Mammary epithelial cell (primary cell): ENCODE measurements at places on chromosomes 11 and 22. TPM values are rescaled to one million over a fixed set of nuclear protein-coding genes. Genes with fewer than 3 reads are reported as not detected.

The FREY1 gene
- total RNA-seq, result 2.7 TPM

The LRRC10B gene
- total RNA-seq, result not detected in 2 replicates

The SLC6A5 gene
- total RNA-seq, result not detected in 2 replicates

The APOA4 gene
- not detected in 2 replicates for total RNA-seq

The WT1 gene
- not detected in 2 replicates for total RNA-seq

The ELFN2 gene
- under 0.01 TPM for total RNA-seq

The WNT7B gene
- total RNA-seq, result 0.50 TPM

The MUC2 gene
- total RNA-seq, result not detected

The FAT3 gene
- total RNA-seq, result not detected in 2 replicates
